ENCODE measurements at places on chromosomes 7 and 10.

DNA sequence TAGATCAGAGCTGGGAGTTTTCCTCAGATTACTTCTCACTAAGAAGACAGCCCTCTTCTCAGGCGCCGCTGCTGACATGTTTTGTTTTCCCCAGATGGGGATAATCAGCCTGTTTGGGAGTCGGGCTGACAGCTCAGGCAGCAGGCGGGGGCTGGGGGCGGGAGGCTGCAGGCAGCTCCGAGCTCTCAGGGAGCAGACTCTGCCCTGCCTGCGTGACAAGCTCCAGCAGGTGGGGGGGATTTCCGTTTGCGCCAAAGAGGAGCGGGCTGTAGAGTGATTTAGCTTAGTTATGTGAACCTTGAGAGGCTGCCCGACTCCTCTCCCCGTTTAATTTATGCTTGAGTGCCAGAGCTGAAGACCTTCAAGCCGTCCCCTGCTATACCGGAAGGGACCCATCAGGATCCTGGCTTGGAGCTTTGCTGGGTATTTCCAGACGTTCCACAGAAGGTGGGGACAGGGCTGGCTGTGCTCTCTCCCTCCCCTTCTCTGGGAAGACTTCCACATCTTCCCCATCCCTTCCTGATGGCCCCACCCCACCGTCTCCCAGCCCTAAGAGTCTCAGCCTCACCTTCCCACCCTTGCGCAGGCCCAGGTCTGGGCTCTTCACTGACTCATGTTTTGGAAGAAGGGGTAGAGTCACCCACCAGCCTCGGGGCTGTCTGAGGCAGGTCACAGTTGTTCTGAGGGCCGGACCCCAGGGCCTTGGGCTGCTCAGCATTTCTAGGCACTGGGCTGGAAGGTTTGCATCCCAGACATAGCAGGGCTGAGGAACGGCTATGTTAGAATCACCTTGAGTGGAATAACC lies 24.7 kb upstream of the ADCYAP1R1 start:
- DNase-seq: no peak

- no peak for DNase-seq
Measured at GRCh38 chr7:128794020-128794419, 2.3 kb downstream of the CCDC136 start.

GRCh38 chr7:105610165-105610930 lies 29.1 kb upstream of the EFCAB10 start:
- no peak for DNase-seq

- DNase-seq: no peak
Measured at GRCh38 chr10:6716516-6716915, 136.4 kb upstream of the PRKCQ start.

DNA sequence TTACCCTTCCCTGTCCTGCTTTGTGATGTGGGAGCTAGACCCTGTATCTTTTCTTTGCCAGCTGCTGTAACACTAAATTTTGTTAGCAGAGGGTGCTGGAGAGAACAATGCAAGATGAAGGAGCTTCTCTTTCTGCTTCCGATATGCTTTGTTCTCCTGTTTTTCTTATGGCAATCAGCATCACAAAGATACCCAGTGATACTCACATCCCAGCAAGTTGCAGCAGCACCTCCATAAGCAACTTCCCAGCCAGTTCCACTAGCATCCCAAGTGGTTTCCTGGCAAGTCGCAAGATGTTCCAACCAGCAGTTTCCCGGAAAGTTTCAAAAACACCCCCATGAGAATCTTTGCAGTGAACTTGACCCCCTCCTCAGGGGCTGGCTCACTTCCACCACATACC lies 148.6 kb downstream of the IMMP2L start:
- DNase-seq: no peak

DNA sequence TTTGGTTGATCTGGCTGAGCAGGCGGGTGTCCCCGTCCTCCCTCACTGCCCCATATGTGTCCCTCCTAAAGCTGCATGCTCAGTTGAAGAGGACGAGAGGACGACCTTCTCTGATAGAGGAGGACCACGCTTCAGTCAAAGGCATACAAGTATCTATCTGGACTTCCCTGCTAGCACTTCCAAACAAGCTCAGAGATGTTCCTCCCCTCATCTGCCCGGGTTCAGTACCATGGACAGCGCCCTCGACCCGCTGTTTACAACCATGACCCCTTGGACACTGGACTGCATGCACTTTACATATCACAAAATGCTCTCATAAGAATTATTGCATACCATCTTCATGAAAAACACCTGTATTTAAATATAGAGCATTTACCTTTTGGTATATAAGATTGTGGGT lies 26.9 kb upstream of the TRIM56 start:
- DNase-seq: no peak

- DNase-seq: no peak
Measured at GRCh38 chr10:73478636-73479035, 17.2 kb downstream of the PPP3CB start.

GRCh38 chr7:47659664-47660462 lies 78.0 kb upstream of the TNS3 start:
- no peak for DNase-seq

GRCh38 chr10:114548662-114549061 lies 109.4 kb downstream of the ABLIM1 start:
- no peak for DNase-seq

GRCh38 chr10:35268791-35269257 lies 67.5 kb upstream of the CCNY start:
- DNase-seq: no peak

- no peak for DNase-seq
Measured at GRCh38 chr10:106181501-106181900, 983.0 kb downstream of the SORCS1 start.

Measured in coronary artery (tissue), 2 donors.